ENCODE measurements at places on chromosomes 2 and 18.

DNA sequence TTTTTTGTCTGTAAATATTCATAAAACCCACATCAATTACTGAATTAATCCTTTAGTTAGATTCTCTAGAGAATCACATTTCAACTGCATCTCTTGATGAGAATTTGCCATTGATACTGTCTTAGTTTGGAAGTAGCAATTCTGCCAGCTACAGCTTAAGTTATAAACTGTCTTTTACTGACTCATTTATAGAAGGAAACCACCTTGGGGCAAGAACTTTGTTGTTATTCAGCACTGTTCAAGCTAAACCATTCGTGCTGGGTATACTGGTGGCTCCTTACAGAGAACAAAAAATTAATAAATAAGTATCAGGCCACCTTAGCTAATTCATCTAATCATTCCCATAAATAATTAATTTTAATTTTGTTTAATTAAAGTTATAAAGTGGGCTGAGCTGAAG lies 1082.6 kb upstream of the CELF4 start:
- no peak for DNase-seq

DNA sequence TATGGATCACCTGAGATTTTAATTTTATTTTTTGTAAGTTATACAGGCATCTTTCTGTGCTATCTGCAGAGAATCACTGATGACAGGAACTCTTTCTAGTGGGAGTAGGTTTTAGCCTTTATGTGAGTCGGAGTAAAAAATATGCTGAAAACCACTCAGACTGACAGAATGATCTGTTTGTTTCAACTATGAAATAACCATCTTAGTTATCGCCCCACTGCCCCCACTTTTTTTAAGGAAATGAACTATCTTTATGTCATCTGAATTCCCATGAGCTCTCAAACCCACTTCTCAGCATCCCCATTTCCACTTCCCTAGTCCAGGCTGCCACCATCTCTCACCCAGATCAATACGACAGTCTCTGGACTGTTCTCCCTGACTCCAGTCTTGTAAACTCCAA lies 38.9 kb downstream of the MRPL33 start:
- DNase-seq = no peak

- no peak for DNase-seq
Measured at GRCh38 chr2:43348908-43349661, 122.7 kb upstream of the ZFP36L2 start.

GRCh38 chr2:109046925-109047508 lies 58.0 kb upstream of the EDAR start:
- DNase-seq = peak; percentile 3

DNA sequence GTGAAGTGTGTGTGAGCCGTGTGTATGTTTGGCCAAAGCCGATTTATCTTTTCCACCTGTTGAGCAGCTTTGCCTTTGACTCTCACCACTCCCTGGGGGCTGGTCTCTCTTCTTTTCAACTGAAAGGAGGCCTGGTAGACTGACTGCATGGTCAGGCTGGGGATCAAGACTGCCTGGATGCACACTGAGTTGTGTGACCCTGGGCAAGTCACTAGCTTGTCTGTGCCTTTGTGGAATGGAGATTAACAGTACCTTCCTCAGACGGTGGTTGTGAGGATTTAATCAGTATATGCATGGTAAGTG lies 85.5 kb downstream of the TANC1 start:
- no peak for DNase-seq

Measured in LHCN-M2 (cell line).